ENCODE measurements at places on chromosomes 5 and 9. TPM values are rescaled to one million over a fixed set of nuclear protein-coding genes. Genes with fewer than 3 reads are reported as not detected.

DNA sequence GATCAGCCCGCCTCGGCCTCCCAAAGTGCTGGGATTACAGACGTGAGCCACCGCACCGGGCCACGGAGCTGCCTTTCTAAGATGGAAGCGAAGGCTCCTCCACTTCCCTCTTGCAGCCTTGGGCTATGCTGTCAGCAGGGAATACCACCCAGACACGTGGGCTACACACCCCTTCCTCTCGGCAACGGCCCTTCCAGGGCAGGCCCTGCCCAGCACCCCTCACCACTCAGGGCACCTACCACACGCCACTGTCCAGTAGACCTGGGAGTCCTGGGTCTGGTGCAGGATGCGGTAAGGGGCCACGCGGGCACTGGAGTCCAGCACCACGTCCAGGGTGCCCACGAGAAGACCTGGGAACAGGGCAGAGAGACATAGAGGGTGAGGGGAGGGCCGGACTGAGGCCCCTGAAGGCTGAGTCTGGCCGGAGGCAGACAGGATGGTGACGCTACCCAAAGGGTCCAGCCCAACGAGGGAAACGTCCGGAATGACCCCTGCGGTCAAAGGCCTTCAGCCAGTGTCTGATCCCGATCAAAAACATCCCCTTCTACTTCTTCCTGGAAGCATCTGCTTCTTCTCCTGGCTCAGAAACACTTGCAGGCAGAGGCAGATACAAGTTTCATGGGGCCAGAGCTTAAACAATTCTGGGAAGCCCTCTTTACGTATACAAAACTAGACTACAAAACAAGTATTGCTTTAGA lies 3.1 kb downstream of the TBC1D9B start:
- DNase-seq, result no peak

DNA sequence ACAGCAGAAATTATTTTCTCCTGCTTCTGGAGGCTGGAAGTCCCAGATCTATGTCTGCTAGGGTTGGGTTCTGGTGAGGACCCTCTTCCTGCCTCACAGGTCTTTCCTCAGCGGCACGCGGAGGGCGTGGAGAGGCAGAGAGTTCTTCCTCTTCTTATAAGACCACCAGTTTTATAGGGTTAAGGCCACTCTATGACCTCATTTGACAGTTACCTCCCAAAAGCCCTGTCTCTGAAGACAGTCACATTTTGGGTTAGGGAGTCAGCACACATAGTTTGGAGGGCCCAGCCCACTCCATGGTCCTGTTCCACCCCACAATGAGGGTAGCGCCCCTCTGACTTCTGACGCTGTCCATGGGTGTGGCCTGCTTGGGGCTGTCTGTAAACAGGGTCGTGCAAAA lies 46.7 kb downstream of the TRIP13 start:
- DNase-seq, result no peak

Gene SLC6A19
- not detected for total RNA-seq

Gene CHSY3
- total RNA-seq, result 3.1 TPM

DNA sequence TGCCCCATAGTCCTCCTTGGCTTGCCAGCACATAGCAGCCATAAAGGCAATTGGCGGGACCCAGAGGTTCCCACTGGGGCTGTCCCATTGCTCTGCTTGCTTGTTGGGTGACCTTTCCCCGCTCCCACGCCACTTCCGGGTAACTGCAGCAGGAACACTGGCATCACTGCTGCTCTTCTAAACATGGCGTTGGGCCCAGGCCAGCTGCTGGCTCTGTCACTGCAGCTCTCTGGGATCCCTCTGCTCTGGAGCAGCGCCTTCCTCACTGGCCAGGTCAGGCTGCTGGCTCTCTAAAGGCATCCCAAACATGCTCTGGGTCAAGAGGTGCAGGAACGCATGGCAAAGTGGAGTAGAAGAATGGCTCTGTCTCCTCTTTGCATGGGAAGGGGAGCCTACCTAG lies 92.9 kb downstream of the DRD1 start:
- DNase-seq, result peak; percentile 28

GRCh38 chr9:108182950-108183381 lies 672.8 kb downstream of the ACTL7B start:
- DNase-seq, result peak; percentile 30

Gene CDX1
- total RNA-seq, result not detected

Gene MSX2
- total RNA-seq, result 2.8 TPM

DNA sequence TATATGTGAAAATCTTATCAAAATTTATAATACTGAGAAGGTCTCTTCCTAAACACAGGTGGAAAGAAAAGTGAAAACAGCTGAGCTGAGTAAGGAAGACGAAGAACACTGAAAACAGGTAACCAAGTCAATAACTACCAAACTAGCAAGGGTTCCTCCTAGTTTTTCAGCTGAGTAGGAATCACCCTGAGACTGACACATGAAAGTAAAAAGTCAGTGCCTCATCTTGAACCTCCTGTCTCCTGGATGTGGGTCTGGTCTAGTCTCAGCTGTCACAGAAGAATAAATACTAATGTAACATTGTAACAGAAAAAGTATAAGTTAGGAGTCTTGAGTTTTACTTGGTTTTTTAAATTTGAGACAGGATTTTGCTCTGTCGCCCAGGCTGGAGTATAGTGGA lies 121.0 kb downstream of the MEF2C start:
- DNase-seq, result no peak

Gene EHMT1
- total RNA-seq, result 38.1 TPM

DNA sequence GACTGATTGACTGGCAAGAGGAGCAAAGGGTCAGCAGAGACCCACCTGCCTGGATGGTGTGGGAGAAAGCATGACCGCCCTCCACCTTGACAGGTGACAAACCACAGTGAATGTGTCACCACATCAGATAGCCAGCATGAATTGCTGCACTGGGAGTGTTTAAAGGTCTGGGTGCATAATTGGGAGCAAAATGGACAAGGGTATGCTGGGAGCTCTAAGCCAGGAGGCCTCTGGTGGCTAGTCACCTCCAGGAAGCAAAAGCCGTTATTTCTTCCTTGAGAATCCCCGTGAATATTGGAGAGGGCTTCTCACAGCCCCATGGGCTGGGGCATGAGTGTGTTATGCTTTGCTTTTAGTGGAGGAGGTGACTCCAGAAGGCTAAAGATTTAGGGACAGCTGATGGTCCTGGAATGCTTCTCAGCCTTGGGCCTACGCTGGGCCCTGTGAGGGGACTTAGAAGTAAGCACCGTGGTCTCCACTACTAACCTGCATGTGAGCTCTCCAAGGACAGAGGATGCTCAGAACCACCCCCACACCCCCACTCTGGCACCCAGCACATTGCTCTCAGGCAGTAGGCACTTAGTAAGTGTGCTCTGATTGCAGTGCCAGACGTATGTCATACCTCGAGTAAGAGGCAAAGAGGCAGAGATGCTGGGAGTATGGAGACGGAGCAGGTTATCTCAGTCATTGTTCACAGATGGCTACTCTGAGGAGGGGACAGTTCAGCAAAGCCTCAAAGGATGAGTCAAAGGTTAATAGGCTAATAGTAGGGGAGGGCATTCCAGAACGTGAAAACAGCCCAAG lies 9.1 kb upstream of the IRF1 start:
- no peak for DNase-seq

GRCh38 chr5:30926218-30926617 lies 267.3 kb upstream of the CDH6 start:
- DNase-seq, result no peak

- no peak for DNase-seq
These were observed 105.1 kb upstream of the CTSL start for GRCh38 chr9:87620731-87621322.

Gene SREK1IP1
- total RNA-seq, result 12.9 TPM

DNA sequence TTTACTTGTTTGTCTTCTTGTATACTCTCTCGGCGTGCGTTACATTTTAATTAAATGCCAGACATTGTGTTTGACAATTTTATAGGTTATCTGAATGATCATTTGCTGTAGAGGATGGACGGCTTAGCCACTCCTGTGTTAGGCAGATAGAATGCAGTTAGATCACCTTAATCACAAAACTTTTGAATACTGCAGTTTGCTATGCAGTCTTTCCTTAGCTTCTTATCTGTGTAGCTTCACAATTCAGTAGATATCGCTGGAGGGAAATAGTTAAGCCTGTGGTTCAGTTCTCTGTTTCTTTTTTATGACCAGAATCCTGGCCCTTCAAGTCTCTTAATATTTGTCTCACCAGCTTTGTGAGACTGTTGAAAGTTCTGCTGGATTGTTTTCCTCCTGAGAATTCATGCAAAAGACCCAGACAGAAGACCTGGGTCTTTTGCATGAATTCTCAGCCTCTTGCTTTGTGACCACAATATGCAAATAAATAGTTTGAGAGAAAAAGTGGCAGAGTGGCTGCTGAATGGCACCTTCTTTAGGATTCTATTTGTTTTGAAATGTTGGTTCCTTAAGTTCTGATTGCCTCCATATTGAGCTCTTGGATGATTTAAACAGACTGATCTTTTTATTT lies 40.2 kb downstream of the RASA1 start:
- no peak for DNase-seq

DNA sequence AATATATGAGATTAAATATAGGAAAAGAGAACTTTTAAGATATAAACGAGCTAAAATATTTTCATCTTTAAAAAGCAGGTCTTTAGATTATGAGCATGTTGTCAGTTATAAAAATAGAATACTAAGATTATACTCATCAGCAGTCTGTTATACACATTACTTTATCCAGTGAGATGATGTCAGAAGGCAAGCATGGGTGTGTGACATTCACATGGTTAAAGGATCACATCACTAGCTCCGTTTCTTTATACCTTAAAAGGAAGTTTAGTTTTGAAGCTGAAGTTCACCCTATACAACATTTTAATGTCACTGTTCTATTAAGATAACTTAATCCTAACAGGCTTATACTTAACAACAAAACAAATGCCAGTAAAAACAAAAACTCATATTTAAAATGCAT lies 59.6 kb downstream of the RICTOR start:
- DNase-seq, result no peak

DNA sequence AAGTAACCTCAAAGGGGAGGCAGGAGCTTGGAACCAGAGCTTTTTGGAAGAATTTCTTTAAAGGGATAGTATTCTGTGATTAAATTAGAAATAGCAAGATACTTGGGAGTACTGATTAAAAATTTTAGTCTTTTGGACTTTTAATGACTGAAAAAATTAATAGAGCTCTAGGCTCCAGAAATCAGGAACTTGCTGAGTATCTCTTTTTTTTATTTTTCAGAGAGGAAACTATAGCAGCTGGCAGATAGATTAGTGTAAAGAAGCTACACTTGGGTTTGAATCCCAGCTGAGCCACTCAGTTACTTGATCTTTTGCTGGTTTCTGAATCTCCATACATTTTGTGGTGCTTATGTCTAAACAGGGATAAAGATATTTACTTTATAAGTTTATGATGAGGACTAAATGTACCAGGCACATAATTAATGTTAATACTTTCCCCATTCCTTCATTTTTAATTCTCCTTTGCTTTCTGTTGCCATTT lies 94.2 kb upstream of the TNC start:
- no peak for DNase-seq

Gene ZNF300
- total RNA-seq, result 2.0 TPM

DNA sequence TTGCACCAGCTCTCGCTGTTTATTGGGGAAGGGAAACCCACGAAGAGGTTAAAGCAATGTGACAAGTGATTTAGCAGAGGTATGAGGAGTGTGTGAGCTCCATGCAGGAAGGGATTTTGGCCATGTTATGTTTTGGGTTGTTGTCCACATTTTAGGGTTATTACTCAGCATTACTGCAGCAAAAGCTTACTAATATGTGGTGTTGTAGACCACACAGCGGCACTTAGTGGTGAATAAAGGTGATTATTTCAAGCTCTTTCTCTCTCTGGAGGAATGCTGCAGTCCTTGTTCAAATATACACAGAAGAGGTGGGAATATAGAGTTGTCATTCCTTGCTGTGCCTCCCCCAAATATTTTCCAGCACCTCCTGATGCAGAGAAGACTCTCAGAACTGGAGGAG lies 29.7 kb upstream of the AKNA start:
- no peak for DNase-seq

GRCh38 chr5:35990520-35990919 lies 670 bp downstream of the UGT3A1 start:
- DNase-seq, result no peak

Gene FOXD4L5
- total RNA-seq, result 0.10 TPM

Gene FOXD4L6
- total RNA-seq, result not detected

Gene PAX5
- 0.10 TPM for total RNA-seq

DNA sequence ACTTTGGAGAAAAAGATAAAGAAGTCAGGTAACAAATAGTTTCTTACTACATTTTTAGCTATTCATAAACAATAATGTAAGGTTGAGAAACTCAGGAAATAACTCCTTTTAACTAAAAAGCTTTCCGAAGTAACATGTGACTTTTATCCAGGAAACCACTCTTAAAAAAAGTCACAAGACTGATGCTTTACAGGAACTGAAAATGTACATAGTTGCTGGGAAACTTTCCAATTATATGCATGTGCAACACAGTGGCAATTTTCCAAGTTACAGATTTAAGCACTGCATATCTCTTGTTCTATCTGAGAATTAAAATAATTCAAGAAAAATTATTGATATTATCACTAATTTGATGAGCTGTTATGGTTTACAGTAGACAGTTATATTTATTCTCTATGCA lies 105.2 kb downstream of the CDH10 start:
- no peak for DNase-seq

- no peak for DNase-seq
These were observed 32.2 kb downstream of the STXBP1 start for GRCh38 chr9:127644146-127644827.

- no peak for DNase-seq
These were observed 5.2 kb upstream of the GCNT4 start for GRCh38 chr5:75057561-75057960.

Gene ZFP2
- total RNA-seq, result 1.2 TPM

DNA sequence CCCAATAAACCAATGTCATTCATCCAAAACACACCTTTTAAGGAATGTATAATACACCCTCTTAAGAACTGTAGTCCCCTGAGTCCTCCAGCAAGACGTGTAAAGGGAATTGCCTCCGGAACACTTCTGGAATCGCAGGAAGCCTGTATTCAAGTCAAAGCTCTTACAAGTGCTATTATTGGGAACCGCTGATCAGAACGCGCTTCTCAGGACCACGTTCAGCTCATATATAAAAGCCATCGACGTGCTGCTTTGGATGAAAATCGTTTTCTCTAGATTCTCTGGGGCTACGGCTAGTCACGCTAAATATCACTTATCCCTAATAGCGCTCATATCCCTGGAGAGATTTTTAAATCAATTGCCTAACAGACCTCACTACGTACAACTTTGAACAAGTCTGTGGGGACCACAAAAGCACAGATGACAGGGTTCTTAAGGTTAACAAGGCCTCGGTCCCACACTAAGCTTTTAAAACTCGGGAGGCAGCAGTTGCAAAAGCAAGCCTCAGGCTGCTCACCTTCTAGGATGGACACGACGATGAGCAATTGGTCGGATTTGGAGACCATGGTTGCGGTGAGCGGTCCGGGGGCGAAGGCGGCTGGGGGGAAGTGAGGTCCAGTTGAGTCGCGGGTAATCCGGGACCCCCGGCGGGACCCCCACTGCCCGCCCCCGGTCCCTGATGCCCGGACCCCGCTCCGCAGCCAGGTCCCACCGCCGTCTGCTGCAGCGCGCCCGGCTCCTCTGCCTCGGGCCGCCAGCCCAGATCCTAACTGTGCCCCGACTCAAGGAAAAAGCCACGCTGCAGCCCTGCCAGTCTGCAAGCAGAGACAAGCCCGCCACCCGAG lies 548 bp downstream of the CEP120 start:
- no peak for DNase-seq
